ENCODE measurements at places on chromosomes 16 and 17. TPM values are rescaled to one million over a fixed set of nuclear protein-coding genes. Genes with fewer than 3 reads are reported as not detected.

The CMTM2 gene
- not detected for total RNA-seq

The CCL18 gene
- total RNA-seq, result not detected

The CDC6 gene
- total RNA-seq, result 7.9 TPM

The USP6 gene
- total RNA-seq, result 0.85 TPM

The OR3A3 gene
- total RNA-seq, result not detected

The ACSM2B gene
- 0.37 TPM for total RNA-seq

The RNF43 gene
- 2.2 TPM for total RNA-seq

The EIF3CL gene
- total RNA-seq, result 23.0 TPM

The DNAI2 gene
- not detected for total RNA-seq

The ZNF423 gene
- 14.0 TPM for total RNA-seq

The TP53TG3B gene
- total RNA-seq, result not detected

The SF3B3 gene
- total RNA-seq, result 103 TPM

The CNTD1 gene
- total RNA-seq, result 0.37 TPM

The KRTAP4-5 gene
- total RNA-seq, result not detected

The PRAC2 gene
- 2.1 TPM for total RNA-seq

The CCDC144A gene
- total RNA-seq, result 4.7 TPM

The FOXL1 gene
- 7.8 TPM for total RNA-seq

The EME1 gene
- total RNA-seq, result 2.7 TPM

The ARHGAP23 gene
- 53.8 TPM for total RNA-seq

The SNX20 gene
- total RNA-seq, result 1.4 TPM

The CCDC200 gene
- total RNA-seq, result not detected

The HOXB5 gene
- total RNA-seq, result 0.16 TPM

The ATAD5 gene
- total RNA-seq, result 10.6 TPM

The MPRIP gene
- total RNA-seq, result 91.4 TPM

The CSH2 gene
- not detected for total RNA-seq

The CHST6 gene
- total RNA-seq, result 1.7 TPM

The KRTAP2-3 gene
- not detected for total RNA-seq

The BICDL2 gene
- 7.2 TPM for total RNA-seq

The GUCY2D gene
- total RNA-seq, result not detected

The C1QL1 gene
- 12.6 TPM for total RNA-seq
